ENCODE measurements at places on chromosomes 2 and 18.

- peak; percentile 43 for DNase-seq
Observed at GRCh38 chr2:16069933-16070647, 129.7 kb downstream of the MYCN start.

DNA sequence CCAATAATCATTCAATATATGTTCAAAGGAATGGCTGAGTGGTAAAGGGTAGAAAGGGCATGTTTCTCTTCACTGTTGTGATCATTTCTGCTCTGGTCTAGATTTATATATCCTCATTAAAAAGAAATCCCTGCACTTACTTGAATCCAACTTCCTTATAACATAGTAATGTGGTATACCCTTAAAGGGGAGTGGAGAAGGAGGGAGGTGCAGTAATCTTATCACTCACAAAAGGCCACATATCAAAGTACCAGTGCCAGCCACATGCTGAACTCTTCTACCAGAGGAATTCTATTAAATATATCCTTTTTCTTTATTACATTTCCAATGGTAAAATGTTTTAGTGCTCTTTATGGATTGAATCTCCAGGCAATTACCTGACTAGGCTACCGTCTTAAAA, 3.3 kb downstream of the KATNAL2 start:
- no peak for DNase-seq

GRCh38 chr2:45649858-45650811, 1.3 kb upstream of the PRKCE start:
- peak; percentile 82 for DNase-seq

- no peak for DNase-seq
Observed at GRCh38 chr18:23077493-23078256, 57.6 kb upstream of the CABLES1 start.

DNA sequence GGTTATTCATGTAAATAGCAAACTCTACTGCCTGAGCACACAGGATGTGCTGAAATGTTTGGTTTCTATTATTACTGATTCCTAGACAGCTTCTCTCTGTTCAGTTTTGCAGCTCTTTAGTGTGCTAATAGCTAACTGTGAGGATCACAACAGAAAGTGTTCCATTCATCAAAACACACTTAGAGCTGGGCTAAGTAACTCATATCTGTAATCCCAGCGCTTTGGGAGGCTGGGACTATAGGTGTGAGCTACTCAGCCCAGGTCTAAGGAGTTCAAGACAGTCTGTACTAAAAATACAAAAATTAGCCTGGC, 63.2 kb downstream of the MOGAT1 start:
- DNase-seq: no peak

DNA sequence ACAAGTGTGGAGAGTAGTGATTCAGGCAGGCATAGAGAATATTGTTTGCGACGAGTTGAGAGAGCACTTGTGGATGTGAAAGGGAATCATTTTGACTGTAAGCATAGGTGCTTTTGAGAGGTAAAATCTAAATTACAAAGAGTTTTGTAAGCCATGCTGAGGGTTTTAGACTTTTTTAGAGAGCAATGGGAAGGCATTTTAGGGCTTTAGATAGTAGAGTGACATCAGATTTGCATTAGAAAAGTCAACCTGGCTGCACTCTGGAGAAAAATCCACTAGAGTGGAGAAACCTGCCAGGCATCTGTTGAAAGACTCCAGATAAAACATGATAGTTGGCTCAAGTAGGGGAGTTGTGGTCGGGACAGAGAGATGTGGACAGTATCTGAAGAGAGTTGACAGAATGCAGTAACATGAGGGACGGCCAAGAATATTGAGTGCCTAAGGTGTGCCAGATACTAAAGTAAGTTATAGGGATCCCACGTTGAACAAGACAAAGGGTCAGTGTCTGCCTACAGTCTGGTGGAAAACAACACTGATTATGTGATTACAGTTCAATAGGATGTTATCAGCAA, 91.7 kb upstream of the MYO3B start:
- no peak for DNase-seq

- DNase-seq: peak; percentile 3
Observed at GRCh38 chr2:144950899-144951560, 431.1 kb upstream of the ZEB2 start.

DNA sequence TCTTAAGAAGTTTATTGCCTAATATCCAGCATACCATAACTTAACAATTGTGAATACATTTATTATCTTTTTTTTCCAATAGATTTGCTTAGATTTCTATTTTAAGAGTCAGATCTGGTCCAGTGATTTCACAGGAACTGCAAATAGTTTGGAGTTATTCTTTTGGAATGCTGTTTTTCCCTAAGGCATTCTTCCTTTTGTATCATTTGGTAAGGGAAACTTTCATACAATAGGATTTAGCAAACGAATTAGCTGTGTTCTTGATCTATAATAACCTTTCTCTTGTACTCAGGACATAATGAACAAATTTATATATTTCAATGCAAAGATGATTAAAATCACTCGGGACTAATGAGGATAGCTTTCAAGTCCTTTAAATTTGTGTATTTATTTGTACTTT, 201.6 kb downstream of the ERBB4 start:
- no peak for DNase-seq

DNA sequence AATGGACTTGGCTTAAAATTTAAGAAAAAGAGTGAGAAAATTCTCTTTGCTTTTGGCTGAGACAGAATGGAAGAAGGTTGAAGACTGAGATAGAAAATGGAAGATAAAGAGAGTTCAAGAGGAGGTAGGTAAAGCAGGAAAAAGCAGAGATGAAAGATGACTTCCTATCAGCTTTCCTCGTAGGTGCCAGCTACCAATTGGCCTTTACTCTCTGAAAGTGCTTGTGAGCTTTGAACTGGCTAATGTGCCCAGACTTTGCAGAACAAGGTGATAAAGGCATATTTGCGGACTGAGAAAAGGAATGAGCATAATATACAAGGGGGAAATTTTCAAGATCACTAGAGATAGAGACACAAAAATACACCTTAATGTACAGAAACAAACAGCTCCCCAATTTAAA, 54.7 kb upstream of the UBE2E3 start:
- DNase-seq: no peak

- DNase-seq: no peak
Observed at GRCh38 chr2:68594674-68595492, 48.5 kb upstream of the PROKR1 start.

GRCh38 chr2:241746084-241746483, 11.7 kb downstream of the D2HGDH start:
- no peak for DNase-seq

- no peak for DNase-seq
Observed at GRCh38 chr2:157822993-157823392, 53.1 kb downstream of the ACVR1 start.

- DNase-seq: no peak
Observed at GRCh38 chr2:214679736-214680135, 129.7 kb downstream of the BARD1 start.

- peak; percentile 14 for DNase-seq
Observed at GRCh38 chr2:148615381-148615841, 29.1 kb upstream of the EPC2 start.

- no peak for DNase-seq
Observed at GRCh38 chr2:51633073-51633472, 601.1 kb upstream of the NRXN1 start.

- DNase-seq: no peak
Observed at GRCh38 chr2:20326163-20326780, 24.4 kb downstream of the PUM2 start.

- DNase-seq: no peak
Observed at GRCh38 chr2:64922482-64923384, 66.5 kb upstream of the SLC1A4 start.

DNA sequence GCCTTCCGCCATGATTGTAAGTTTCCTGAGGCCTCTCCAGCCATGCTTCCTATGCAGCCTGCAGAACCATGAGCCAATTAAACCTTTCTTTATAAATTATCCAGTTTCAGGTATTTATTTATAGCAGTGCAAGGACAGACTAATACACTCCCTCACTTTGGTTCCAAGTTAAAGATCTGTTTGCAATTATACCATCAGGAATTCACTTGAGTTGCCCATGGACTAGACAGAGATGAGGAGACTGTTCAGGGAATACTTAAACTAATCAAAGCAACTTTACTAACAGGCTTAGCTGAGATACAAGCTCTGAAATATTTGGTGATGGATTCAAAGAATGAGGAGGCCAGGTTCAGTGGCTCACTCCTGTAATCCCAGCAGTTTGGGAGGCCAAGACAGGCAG, 190.0 kb downstream of the MTCL1 start:
- no peak for DNase-seq

- no peak for DNase-seq
Observed at GRCh38 chr2:9705196-9705595, 74.4 kb upstream of the YWHAQ start.

DNA sequence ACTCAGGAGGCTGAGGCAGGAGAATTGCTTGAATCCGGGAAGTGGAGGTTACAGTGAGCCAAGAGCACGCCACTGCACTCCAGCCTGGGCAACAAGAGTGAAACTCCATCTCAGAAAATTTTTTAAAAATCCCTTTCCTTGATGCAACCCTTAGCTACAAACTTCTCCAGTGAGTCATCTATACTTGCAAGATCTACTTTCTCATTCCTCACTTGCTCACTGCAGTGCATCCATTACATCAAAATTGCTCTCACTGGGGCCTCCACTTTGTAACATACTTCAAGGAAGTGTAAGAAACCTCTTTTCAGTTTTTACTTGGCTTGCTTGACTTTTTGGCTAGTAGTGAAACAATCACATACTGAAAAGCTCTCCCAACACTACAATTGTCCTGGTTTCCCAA, 65.3 kb downstream of the REEP1 start:
- DNase-seq: no peak

- DNase-seq: no peak
Observed at GRCh38 chr2:165239230-165239629, at the start of gene SCN2A. Gene SCN2A (plus strand): TSS chr2:165239414. CDS start chr2:165295824, 56,410 bp downstream.

GRCh38 chr18:33697498-33697897, 119.5 kb downstream of the ASXL3 start:
- no peak for DNase-seq

Measured in C1 segment of cervical spinal cord (tissue), 14 donors.